ENCODE measurements at places on chromosomes 6 and 20.

GRCh38 chr6:81228912-81229555 lies 523.4 kb downstream of the TENT5A start:
- DNase-seq: no peak

- no peak for DNase-seq
Observed at GRCh38 chr6:87102151-87102621, 7.3 kb upstream of the CGA start.

DNA sequence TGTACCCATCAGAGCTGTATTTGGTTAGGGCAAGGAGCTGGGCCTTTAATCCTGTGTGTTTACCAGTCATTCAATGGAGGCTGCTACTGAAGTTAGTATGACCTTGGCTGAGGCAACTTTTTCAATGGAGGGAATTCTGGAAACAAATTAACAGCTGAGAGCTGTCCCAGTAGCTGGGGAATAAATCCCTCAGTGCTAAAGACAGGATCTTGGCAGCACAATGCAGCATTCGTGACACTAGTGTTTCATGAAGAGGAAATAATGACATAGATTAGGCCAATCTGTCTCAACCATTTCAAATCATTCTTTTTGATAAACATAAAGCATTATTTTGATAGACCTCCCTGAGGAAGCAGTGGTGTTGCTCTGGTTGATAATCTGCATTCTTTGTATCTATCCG lies 42.9 kb downstream of the GRM1 start:
- DNase-seq: no peak

DNA sequence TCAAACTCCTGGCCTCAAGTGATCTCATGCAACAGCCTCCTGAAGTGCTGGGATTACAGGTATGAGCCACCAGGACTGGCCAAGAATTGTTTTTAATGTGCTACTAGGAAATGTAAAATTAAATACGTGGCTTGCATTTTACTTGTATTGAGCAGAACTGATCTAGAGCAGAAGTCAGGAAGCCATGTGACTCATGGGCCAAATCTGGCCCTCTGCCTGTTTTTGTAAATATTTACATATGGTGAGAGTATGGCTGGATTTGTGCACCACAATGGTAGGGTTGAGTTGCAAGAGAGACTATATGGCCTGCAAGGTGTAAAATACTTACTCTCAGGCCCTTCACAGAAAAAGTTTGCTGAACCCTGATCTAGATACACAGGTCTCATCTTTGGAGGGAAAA lies 75.8 kb downstream of the LAMP5 start:
- no peak for DNase-seq

DNA sequence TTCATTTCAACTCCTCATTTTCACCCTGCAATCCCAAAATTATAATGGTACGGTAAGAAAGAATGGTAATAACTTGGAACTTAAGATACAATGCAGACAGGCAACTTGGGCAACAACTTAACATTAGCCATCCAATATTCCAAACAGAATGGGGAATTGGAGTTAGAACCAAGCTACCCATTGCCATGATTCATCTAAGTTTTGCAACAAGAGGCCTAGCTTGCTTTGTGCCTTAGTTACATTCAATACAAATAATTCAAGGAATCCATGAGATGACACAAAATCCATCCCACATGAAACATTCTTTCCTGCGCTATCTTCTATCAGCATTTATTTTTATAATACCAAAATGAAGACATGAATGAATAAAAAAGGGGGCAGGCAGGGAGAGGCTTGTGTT lies 28.4 kb downstream of the DCDC2 start:
- no peak for DNase-seq

GRCh38 chr6:71079677-71080076 lies 122.8 kb upstream of the B3GAT2 start:
- no peak for DNase-seq

DNA sequence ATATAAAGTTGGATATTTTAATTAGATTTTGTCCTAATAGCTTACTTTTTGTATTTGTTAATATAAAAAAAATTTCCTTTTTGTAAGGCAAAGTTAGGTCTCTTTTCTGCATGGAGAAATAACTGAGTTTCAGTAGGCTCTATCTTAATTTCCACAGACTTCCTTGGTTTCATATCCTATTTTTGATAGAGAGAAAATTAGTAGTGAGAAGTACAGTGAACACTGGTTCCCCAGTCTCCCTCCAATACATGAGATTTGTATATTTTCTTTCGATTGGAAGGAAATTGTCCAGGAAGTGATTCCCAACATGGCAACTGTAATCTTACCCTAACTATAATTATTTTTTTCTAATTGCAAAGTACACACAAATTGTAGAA lies 26.4 kb downstream of the TRIM27 start:
- DNase-seq: no peak

DNA sequence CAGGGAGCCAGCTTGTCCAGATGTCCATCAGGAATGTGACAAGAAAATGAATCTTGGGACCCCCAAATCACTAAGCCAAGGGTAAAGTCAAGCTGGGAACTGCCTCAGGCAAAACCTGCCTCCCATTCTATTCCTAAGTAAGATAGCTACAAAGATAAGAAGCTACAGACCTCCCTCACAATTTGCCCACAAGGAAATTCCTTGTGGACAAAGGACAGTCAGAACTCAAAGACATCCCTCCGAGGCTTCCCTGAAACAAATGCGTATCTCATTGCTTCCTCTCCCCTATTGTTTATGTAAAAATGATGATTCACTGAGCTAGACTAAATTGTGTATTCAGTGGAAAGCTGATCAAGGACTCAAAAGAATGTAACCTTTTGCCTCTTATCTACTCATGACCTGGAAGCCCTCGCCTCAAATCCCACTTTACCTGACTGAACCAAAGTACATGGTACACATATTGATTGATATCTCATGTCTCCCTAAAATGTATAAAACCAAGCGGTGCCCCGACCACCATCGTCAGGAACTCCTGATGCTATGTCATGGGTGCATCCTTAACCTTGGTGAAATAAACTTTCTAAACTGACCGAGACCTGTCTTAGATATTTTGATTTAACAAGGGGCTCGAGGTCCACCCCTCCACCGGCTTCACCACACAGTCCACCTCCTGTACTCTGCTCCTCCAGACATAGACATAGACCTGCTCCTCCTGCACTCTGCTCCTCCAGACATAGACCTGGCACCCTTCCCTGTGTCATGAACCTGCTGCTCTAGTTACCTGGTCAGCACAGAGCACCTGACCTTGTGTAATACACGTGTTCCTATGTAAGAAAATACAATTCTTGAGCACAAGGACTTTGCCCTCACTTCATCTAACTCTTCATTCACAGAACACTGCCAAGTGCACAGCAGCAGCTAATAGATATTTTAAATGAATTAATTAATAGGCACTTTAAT lies 81.4 kb downstream of the WDR27 start:
- DNase-seq: no peak

DNA sequence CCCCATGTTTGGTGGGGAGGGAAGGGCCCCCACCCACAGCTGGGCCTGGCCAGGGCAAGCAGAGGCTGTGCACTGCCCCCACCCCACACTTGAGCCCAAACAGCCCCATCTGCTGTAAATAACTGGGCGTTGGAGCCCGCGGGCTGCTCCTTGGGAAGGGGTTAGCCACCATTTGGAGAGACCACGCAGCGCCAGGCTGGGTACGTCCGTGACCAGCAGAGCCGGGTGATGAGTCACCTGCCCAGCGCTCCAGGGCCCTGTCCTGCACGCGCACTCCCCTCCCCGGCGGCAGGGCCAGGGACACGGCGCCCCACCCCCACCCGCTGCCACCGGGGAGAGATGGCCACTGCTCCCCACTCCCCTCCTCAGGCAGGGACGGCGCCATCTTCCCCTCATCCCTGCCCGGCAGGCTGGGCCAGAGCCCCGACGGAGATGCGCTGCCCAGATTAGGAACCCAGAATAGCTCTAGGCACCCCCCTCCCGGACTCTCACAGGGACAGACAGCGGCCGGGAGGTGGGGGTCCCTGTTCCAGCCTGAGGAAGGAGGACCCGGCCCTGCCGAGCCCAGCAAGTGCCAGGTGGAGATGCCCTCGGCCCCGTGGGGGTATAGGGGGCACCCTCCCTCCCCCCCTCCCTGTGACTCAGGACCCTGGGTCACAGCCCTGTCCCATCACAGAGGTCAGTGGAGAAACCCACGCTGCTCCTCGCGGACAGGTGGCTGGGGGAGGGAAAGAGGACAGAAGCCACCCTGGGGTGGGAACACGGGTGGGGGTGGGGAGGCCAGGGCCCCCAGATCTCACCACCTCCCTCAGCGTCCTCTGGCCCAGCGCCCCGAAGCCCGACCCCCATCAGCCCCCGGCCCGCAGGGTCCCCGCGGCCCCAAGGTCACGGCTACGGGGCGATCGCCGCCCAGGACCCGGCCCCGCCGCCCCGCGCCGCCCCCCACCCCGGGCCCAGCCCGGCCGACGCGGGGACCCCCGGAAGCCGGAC lies 642 bp downstream of the EEF1A2 start:
- no peak for DNase-seq

- DNase-seq: no peak
Observed at GRCh38 chr20:12406978-12407377, 489.3 kb downstream of the BTBD3 start.

GRCh38 chr20:18657575-18657974 lies 69.7 kb downstream of the DTD1 start:
- DNase-seq: no peak

DNA sequence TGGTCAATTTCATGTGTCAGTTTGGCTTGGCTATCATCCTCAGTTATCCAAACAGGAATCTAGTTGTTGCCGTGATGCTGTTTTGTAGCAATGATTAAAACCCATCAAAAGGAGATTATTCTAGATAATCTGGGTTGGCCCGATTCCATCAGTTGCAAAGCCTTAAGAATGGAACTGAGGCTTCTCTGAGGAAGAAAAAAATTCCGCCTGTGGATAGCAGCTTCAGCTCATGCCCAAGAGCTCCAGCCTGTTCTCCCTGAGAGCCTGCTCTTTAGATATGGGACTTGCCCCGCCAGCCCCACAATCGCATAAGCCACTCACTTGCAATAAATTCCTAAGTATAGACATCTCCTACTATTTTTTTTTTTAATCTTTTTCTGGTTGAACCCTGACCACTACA lies 61.5 kb downstream of the SEL1L2 start:
- no peak for DNase-seq

DNA sequence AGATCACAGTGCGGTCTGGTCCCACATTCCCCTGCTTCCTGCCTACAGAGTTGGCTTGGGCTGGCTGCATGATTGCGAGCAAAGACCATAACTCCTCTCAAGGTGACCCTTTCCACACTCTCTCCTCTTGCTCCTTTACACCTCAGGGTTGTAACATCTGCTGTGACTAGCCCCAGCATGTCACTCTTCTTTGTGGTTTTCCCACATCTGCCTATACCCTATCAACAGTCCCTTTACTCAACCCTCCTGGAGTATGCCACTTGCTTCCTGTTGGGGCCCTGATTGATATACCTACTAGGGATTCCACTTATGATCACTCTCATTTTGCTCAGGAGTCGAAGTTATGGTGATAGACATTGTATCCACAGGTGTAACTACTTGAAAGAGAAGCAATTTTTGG lies 58.9 kb upstream of the SGK1 start:
- DNase-seq: no peak

GRCh38 chr6:7529141-7529540 lies 12.3 kb upstream of the DSP start:
- DNase-seq: no peak

DNA sequence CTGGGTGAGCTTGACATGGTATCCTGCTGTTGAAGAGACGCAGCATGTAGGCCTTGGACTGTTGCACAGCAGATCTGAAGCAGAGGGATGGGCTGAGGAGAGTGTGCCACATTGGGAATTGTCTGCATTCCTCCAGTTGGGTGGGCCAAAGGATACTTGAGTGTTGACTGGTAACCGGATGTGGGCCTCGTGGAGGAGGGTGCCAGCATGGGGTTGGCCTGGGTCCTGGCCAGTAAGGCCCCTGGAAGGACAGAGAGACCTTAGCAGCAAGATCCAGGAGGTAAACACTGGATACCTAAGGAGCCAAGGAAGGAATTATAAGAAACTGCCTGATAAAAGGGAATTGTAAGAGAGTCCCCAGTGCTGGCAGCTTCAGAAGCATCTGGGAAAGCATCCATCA lies 76.9 kb downstream of the FIG4 start:
- DNase-seq: no peak

DNA sequence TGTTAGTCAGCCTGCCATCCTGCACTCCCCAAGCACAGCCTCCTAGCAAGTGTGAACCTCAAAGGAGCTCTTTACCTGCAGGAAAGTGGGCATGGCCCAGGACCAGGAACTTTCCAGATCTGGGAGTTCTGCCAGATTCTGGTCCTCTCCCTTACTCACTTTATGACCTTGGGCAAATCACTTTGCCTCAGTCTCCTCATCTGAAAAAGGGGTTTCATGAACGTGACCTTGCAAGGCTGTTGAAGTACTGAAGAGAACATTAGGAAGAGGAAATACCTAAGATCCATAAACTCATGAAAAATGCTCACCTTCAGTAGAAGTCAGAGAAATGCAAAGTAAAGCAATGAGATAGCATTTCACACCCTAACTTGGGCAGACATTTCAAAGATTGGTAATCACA lies 26.8 kb upstream of the DSN1 start:
- no peak for DNase-seq

DNA sequence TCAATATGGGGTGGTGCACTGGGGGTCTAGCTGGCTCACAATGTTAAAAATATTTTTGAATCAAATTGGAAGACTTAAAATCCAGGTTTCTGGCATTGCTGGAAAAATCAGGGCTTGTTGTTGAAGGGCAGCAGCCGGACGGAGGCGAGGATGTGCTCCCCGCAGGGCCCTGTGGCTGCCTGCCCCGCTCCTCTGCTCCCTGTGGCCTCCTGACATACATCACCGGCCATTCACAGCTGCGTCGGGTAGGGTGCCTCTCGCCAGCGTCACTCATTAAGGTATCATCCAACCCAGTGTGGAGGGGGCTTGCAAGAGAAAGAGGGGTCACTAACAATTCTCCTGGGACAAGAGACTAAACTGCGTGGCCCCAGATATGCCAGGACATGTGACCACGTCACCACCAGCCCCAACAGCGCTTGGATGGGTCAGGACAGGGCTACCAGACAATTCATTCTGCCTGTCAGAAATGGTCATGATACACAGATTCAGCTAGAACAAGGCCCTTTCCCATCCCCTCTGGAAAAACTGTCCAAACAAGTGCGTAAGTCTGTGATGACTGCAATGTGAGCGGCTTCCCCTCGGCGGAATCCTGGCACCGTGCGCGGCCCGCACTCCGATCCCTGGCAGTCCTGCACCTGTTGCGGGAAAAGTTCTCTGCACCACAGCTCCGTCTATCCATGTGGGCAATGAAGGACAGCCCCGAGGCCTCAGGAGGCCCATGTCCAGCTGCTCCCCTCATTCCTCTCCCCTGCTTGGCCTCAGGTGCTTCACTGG lies 12.0 kb downstream of the GATA5 start:
- no peak for DNase-seq

All from stimulated activated CD4-positive, alpha-beta T cell treated with anti-CD3 and anti-CD28 coated beads, Interleukin-4, amount 100 ng/mL, for 24 hours (primary cell).